ENCODE measurements at places on chromosomes 6 and 20.
A peak's percentile ranks its signal among the peaks of the same experiment; 100 is the strongest.

GRCh38 chr6:125453516-125453915, 151.7 kb upstream of the HDDC2 start:
- no peak for DNase-seq

GRCh38 chr20:29750268-29750899, 1507.1 kb upstream of the DEFB115 start:
- DNase-seq: no peak

GRCh38 chr6:19731282-19731681, 105.9 kb upstream of the ID4 start:
- DNase-seq: peak; percentile 93

GRCh38 chr6:26754212-26754611, 94.7 kb upstream of the ZNF322 start:
- DNase-seq: no peak

GRCh38 chr20:53834062-53834442, 236.3 kb downstream of the BCAS1 start:
- no peak for DNase-seq

DNA sequence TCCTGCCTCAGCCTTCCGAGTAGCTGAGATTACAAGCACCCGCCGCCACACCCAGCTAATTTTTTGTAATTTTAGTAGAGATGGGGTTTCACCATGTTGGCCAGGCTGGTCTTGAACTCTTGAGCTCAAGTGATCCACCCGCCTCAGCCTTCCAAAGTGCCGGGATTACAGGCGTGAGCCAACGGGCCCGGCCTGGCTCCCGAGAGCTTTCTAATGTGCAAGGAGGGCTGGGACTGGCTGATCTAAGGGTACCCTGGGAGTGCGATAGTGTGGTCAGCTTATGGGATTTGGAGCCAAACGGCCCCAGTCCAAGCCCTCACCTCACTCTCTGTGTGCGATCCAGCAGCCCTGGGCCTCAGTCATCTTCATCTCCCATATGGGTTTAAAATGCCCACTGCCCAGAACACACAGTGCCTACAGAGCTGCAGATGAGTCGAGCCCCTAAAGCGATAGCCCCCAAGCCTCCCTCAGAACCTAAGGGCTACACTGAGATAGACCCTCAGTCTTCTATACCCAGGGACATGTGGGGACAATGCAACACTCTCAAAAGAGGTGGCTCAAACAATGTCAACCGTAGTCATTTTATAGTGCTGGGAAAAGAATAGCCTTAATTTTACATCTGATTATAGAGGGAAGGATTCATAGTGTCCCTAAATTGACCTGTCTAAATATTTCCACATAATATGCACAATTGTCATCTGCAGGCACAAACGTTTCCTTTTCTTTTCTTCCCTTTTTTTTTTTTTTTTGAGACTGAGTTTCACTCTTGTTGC, 50.1 kb downstream of the SSR1 start:
- DNase-seq: no peak

- DNase-seq: no peak
Measured at GRCh38 chr6:32244946-32245398, 21.1 kb upstream of the NOTCH4 start.

- peak; percentile 30 for DNase-seq
Measured at GRCh38 chr6:168908887-168909286, 344.8 kb downstream of the THBS2 start.

GRCh38 chr20:62885896-62886708, 24.5 kb upstream of the TCFL5 start:
- DNase-seq: no peak

- DNase-seq: no peak
Measured at GRCh38 chr6:52537001-52537753, 39.7 kb downstream of the TRAM2 start.

DNA sequence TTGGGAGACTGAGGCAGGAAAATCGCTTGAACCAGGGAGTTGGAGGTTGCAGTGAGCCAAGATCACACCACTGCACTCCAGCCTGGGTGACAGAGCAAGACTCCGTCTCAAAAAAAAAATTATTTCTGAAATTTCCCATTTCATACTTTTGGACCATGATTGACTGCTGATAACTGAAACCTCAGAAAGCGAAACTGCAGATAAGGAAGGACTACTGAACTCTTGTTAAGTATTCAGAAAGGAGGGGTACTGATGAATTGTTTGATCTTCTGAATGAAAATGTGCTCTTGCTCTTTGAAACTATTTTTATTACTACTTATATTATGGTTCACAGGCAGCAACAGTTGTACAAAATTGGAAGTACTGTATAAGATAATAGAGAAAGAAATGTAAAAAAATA, 69.0 kb downstream of the HDGFL1 start:
- DNase-seq: no peak

DNA sequence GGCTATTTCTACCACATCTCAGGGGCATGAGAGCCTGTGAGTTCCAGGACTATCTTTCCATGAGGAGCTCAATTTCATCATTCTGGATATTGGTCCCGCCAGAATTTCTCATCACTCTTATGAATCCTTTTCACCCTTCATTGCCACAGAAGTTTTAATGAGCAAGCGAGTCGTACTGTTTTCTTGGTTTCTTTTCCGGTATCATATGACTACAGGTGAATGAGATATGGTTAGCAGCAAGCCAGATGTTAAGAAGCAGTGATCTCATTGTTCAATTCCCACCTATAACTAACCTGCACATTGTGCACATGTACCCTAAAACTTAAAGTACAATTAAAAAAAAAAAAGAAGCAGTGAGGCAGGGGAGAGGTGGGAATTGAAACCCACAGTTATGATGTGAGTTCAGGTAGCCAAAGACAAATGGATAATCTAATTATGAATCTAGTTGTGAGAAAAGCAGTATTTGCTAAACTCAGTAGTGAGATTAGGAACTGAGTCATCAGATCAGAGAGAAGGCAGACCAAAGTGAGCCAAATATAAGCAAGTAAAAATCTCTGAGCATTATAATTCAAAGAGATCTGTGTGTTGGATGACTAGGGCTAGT, 78.0 kb upstream of the ELOVL5 start:
- DNase-seq: no peak

DNA sequence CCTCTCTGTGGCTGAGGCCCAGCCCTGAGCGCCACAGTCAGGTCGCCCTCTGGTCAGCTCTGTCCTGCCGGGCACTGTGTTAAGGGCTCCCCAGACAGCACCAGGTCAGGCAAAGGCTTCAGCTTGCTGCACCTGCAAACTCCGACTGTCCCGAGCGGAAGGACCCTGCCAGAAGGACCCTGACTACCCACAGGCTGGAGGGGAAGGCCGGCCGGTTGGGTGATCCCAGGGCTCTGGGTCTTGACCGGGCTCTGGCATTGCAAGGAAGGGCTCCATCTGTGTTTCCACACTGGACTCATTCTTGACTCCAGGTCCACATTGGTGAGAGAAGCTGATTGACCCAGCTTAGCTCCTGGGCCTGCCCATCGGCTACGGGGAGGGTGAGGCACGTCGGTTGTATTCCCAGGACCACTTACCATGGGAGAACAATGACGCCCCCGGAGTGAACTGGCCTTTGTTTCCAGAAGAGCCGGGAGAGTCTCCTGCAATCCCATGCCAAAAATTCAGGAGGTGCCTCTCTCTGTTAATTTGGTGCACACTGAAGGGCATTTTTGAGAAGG, 229.8 kb downstream of the TAF4 start:
- DNase-seq: no peak

DNA sequence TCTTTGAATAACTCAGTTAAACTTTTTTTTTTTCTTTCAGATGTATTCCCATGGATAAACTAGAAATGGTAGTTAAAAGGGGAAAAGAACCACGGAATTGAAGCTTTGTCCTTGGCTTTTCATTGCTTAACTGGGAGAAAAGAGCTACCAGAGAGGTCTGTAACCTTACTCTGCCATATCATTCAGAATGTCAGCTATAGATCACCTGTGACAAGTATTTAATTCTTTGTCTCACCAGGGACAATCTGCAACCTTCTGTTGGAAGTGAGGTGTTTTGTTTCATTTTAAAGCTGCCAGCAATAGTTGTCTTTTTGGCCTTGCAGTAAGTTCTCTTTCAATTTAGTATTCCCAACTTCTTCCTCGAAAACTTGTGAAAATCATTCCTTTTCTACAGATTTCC, 618.4 kb downstream of the FRK start:
- DNase-seq: no peak

GRCh38 chr6:142242269-142242668, 59.5 kb upstream of the ADGRG6 start:
- DNase-seq: peak; percentile 28

Data from non-pigmented ciliary epithelial cell (primary cell).